ENCODE measurements at places on chromosomes 1 and 21.

DNA sequence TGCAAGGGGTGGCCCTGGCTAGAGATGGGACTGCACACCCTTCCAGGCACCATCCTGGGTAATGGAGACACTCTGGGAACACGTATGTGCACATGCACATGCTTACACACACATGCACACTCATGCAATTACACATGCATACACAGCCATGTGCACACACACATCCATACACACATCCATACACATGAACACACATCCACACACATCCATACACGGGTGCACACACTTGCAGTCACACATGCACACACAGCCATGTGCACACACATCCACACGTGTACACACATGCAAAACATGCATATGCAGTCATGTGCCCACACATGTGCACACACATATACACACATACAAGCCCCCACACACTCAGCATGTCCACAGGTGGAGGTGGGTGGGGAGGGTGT is 22.3 kb upstream of the POFUT2 start:
- DNase-seq = no peak

GRCh38 chr1:63343922-63344321 is 21.6 kb downstream of the FOXD3 start:
- DNase-seq = no peak

DNA sequence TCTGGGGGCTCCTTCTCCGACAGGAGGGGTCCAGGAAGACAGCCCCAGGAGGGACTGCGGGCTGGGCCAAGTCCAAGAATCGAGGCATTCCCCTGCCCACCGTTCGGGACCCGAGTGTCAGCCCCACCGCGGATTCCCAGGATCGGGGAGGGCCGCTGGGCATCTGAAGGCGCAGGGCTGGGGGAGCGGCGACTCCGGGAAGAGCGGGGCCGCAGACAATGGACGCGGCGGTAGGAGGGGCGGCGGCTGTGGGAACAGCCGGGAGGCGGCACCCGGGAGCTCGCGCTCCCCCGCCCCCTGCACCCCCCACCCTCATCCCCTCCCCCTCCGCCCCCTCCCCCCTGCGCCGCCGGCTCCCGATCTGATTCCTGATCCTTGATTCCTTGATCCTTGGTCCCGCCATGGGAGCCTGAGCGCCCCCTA is at the start of gene VANGL2:
VANGL2 (plus strand) TSS at position 342 of the 423 bp plus-strand sequence. CDS start 15,274 bp downstream, outside the sequence.
- DNase-seq = no peak

DNA sequence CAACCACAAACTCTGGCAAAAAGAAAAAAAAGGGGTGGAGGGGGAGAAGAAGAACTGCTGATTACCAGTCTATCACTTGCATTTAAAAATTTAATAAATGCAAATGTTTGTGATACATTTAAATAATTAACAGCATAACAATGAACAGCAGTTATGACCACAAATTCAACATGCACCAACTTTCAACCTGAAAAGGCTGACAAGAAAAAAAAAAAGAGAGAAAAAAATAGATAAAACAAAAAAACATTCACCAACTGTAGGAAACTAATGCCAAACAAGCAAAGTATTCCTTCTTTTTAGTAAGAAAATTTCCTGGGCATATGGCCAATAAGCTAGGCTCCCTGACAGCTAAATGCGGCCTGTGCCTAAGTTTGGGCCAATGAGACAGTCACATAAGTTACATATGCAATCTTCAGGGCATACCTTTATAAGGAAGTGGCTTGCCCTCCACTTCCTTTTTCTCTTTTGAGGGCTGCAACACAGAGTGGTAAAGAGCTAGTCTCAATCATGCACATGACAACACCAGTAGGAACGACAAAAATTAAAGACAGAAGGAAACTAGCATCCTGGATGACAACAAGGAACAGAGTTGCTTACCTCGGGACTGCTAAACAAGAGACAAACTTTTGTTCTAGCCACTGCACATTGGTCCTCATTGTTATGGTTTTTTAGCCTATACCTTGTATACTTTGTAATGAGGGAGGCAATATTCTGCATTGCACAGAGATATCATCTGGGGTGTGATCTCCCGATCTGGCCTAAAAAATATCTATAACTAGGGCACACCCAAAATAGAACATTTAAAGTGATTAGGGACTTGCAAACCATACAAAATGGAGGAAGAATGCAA is 24.2 kb upstream of the PHTF1 start:
- peak; percentile 16 for DNase-seq

DNA sequence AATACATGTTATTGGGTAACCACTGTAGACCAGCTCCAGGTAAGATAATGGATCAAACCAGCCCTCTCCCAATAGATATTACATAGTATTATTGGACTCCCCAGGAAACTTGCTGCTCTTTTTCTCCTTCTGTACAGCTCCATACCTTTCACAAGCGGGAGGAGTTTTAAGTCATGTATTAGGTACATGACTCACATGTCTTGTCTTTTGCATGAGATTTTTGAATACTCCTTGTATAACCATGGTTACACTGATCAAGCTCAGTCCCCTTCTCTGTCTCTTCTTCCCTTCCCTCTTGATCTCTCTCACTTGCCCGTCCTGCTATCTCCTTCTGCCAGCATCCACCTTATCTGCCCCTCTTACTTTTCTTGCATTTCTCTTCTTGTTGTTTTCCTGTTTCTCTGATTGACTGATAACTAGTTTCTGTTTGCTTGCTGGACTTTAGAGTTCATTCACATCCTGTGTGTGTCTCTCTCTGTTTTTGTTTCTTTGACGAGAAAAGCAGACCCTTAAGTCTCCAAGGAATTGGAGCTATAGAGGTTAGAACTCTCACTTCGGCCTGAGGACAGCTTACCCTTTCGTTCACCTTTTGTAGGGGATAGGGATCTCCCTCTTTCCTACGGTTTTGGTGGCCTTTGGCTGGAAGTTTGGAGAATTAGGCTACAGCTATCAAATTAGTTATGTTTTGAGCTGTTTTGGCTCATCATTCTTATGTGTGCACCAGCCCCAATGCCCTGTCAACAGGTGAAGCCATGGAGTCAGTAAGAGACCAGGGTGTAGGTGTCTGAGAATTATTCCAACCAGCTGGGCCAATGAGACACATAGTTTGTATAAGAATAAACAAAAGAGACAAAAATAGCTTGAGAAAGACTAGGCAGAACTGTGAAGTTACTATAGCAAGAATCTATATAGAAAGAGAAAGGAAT is 49.0 kb upstream of the ASB17 start:
- no peak for DNase-seq

DNA sequence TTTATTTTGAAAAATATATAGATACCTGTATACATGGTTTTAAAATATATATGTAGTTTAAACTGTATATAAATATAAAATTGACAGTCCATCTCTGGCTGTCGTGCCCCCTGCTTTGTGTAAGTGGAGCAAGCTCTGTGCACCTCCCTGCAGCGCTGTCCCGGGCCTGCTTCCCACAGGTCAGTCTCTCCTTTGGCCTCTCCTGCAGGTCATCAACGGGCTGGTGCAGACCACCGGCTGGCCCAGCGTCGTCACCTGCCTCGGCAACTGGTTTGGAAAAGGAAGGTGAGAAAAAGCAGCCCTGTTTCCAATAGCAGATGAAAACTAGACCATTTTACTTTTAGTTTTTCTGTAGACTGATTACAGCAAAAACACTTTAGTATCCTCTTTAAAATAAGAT is 28.5 kb downstream of the SLC37A1 start:
- no peak for DNase-seq

DNA sequence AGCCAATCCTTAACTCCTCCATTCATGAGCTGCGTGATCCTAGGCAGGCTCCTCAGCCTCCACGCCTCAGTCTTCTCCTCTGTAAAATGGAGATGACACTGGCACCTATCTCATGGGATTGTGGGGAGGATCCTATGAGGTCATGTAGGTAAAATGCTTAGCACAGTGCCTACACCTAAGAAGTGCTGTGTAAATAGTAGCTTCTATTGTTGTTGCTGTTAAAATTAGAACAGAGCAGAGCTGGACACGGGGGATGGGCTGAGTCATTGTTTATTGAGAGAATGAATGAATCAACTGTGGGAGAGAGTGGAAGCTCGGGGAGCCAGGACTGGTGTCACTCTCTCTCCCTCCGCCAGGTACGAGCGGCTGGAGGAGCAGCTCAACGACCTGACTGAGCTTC is 43.0 kb downstream of the TMCC2 start:
- DNase-seq = no peak

GRCh38 chr1:40858856-40859416 is 3.2 kb downstream of the CITED4 start:
- no peak for DNase-seq

DNA sequence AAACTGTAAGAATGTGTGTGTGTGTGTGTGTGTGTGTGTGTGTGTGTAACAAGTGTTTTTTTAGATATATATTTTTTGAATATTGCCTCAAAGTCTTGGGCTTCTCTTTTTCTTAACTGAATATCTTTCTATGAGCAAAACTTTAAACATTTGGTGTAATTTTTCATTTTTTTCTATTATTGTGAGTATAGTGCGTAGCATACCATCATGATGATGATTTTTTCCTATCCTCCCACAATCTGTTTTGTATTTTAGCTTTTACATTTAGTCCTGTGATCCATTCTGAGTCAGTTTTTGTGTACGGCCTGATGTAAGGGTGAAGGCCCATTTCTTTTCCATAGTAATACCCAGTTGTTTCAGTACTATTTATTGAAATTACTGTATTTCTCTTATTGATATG is 680.6 kb downstream of the TTLL7 start:
- no peak for DNase-seq

DNA sequence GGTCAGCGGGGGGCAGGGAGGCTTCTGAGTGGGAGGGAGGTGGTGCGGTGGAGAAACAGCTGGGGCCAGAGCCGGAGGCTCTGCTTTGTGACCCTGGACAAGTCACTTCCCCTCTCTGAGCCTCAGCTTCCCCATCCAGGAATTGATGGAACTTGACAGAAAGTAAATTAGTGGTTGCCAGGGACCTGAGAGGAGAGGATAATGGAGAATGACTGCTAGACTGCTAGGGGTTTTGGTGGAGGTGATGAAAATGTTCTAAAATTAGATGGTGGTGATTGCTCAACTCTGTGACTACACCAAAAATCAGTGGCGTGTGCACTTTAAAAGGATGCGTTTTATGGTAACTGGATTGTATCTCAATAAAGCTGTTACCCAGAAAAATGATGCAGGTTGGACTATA is 100.9 kb downstream of the ARHGEF10L start:
- DNase-seq = no peak

DNA sequence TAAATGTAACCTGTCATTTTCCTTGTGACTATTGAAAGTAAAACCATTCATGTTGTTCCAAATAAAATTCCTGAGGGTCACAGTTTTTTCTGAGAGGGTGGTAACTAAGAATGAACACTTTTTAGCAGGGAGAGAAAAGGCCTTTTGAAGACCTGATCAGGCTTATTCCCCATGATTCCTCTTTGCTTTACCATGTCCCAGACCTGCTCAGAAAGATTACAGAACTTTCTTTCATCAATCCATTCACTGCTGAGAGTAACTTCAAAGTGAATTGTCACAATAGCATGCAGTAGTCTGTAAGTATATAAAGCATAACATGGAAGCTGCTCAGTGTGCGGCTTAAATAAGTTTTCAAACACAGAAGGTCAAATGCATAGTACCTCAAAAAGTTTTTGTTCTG is 201.5 kb upstream of the COL11A1 start:
- no peak for DNase-seq

GRCh38 chr1:177945943-177946650 is 23.8 kb downstream of the SEC16B start:
- DNase-seq = no peak

- no peak for DNase-seq
Observed at GRCh38 chr1:204523605-204524215, 7.5 kb downstream of the MDM4 start.

Data from GM04503 (cell line).